NCI-H187 (cell line): ENCODE measurements at places on chromosomes 12 and 14.

- DNase-seq: no peak
Measured at GRCh38 chr14:75247286-75247922, 31.2 kb upstream of the FOS start.

GRCh38 chr14:105069871-105070759 lies 4.9 kb upstream of the GPR132 start:
- DNase-seq: no peak

GRCh38 chr14:72892879-72893635 lies 844 bp downstream of the DPF3 start:
- DNase-seq: no peak

DNA sequence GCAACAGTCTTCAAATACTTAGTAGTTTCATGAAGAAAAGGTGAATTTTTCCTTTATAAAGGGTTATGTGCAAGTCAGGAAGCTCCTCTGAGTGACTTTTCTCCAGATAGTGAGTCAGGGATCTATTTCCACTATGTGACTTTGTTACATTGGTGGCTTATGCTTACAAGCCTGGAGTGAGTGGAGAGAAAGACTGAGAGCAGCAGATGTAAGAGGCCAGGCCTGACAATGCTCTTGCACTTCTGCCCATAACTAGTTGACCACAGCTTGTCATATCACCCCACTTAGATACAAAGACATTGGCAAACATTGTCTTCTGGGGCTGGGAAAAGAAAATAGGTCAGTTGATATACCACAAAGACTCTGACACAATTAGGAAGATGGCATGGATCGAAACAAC lies 236.5 kb downstream of the PDZRN4 start:
- DNase-seq: no peak

DNA sequence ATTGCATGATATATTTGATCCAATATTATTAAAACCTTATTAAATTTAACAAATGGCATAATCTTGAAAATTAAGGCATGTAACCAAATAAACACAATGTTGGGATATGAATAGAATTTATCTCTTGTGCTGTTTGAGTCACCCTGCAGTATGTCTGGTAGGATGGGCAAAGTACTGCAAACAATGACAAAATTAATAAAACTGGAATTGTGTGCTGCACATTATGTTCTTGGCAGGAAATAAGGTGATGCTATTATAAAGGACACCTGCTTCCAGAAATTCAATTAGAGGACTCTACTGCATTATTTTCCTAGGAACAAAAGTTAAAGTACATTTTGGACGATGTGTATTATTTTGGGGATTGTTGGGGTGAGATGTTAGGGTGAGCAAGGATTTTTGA lies 132.7 kb downstream of the PPFIA2 start:
- no peak for DNase-seq

DNA sequence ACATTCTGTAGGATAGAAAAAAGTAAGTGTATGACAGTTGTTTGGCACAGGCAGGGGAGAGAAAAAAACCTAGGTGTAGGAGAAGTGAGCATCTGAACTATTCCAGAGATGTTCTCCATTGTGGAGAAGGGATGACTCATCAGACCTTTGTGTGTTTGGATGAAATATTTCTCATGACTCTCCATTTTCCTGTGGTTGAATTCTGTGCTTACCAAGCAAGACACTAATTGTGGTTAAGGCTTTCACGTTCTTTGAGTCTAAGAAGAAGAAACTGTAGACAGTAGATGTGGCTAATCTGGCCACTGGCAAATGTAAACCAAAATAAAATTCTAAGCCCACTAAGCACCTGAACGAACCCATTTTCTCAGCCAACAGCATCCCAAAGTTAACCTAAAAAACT lies 107.9 kb upstream of the GZMB start:
- no peak for DNase-seq

- no peak for DNase-seq
Measured at GRCh38 chr12:52521568-52522266, 1.5 kb upstream of the KRT5 start.

- DNase-seq: no peak
Measured at GRCh38 chr14:61433169-61433568, 111.8 kb downstream of the PRKCH start.

DNA sequence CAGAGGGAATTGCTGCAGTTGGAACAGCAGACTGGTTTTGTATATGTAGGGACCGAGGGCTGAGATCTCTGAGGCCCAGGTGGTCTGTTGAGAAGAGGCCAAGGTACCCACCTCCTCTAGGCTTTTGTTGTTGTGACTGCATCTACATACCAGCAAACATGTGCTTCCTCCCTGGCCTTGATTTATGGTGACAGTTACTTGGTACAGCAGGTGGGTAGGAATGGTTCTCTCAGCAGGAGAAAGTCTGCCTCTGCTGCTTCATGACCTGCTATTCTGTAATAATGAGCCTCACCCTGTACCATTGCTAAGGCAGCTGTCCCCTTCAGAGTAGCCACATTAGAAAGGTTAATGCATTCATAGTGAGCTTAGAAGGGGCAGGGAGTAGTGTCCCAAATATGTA lies 196.7 kb upstream of the PELI2 start:
- DNase-seq: peak; percentile 37

GRCh38 chr14:77024171-77024691 lies 4.3 kb downstream of the IRF2BPL start:
- peak; percentile 90 for DNase-seq

DNA sequence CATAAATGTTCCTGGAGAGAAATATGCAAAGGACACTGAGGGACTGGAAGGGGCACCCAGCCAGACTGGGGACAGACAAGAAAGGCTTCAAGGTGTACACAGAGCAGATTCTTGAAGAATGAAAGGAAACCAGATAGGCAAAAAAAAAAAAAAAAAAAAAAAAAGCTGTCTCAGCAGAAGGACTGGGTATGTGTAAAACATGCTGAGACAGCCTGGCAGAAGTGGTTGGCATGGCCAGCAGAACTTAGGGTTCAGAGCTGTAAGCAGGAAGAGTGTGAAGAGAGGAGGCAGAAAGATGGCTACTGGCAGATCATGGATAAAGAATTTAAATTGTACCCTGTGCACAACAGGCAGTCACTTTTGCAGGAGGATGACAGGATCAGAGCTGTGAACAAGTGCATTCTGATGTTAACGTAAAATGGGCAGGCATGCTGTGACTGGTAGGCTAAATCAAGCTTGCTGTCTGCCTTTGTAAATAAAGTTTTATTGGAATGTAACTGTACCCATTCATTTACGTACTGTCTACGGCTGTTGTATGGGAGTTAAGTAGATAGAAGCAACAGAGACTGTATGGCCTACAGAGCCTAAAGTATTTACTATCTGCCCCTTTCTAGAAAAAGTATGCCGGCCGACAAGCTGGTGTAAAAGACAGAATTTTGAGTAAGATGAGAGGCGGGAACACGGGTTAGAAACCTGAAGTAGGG lies 42.2 kb downstream of the UBR7 start:
- no peak for DNase-seq

- no peak for DNase-seq
Measured at GRCh38 chr12:65276916-65277530, 1.5 kb upstream of the MSRB3 start.

DNA sequence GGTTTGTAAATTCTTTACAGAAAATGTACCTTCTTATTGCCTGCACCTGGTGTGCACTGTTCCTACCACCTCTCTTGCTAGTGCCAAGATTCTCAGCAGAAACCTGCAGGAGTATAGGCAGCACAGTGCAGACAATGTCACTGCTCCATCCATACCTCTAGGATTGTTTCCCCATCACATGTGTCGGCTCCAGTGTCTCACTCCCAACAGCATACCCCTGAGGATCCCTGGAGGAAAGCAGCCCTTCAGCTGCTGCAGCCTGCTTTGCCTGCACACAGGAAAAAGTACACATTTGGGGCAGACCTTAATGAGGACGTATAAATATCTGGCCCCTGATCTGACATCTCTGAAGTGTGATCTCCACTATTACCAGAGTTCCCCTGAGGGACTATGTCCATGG lies 235.5 kb downstream of the MDGA2 start:
- no peak for DNase-seq

DNA sequence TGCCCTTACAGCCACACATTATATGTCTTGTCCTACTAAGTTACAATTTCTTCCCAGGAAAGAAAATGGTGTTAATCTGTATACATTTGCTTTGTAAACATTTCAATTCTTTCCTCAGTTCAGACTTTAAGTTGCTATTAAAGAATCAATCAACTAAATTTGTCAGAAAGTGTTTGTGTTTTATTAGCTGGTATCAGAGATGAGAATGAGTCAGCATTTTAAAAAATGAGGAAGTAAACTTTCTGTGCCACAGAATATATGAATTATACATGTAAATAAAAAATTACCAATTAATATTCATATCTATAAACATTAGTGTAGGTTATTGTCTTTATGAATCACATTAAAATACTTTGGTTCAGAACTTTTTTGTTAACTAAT lies 82.0 kb downstream of the LMO3 start:
- DNase-seq: no peak

DNA sequence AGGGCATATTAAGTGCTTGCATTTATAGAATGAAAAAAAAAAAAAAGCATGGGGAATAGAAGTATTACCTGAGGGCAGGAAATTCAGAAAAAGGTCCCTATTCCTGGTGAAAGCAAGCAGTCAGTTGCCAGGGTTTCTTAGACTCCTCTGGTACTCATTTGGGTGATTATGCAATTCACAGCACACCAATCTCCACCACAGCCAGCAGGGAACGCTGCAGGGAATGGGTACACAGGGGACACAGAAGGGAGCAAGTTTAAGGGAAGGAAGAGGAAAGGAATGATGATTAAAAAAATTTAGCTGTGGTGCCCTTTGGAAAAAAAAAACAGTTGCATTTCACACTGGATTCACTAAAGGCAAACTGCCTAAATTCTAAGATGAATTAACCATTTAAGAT lies 14.2 kb downstream of the BLTP3B start:
- DNase-seq: no peak

- DNase-seq: no peak
Measured at GRCh38 chr12:67969134-67969802, 20.0 kb upstream of the IFNG-AS1 start.

DNA sequence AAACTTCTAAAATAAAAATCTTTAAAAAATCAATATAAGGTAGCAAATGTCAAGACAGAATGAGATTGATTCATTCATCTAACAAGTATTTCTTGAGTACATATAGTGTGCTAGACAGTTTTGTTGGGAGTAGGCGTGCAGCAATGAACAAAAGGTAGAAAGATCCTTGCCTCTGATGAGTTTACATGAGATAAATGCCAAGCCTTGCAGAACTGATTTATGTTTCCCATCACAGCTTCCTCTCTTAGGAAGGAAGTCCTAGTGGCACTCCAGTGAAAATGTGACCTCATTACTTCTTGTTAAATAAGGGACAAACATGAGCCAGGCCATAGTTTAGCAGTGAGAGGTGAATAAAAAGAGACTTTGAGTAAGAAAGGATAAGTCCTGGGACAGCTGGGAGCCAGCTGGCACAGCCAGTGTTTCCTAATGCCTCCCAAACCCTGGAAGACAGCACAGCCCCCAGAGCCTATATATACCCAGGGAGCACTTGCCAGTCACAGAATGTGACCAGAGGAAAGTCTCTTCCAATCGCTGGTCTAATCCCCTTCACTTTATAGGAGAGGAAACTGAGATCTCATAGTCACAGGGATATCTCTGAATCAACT lies 4.7 kb upstream of the COCH start:
- DNase-seq: no peak

DNA sequence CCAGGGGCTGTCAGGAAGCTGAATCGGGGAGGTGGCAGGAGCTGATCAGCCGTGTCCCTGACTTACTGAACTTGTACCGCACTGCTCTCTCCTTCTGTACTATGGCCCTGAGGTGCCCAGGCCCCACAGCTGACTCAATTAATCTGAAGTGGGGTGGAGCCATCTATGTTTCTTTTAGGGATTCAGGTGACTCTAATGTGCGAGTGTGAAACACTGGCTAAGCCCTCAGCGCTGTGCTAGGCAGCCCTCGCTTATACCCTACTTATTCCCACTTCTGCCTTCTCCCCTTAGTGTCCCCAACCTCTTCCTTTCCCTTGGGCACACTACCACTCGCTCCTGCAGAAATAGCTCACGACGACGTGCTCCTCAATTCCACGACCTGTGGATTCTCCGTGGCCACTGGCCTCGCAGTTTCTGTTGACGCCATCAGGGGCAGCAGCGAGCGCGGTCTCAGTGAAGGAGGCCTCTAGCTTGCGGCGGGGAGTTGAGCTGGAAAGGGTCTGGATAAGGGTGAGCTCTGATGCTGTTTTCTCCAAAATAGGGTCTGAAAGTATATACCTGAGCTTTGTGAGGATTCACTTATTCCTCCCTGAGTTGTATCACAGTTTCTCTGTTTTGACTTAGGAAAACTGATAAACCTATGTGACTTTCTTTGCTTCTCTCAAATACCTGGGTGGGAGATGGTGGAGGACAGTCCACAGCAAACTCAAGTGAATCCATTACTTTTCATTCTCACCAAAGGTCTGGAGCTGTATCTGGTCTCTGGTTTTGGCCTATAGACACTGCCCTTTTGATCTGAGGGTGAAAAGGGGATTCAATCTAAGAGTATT lies 167.6 kb downstream of the SLC41A2 start:
- no peak for DNase-seq

- DNase-seq: no peak
Measured at GRCh38 chr14:21201732-21202462, 46.0 kb upstream of the OR5AU1 start.

GRCh38 chr14:56979936-56980335 lies 169.7 kb upstream of the OTX2 start:
- no peak for DNase-seq

GRCh38 chr12:91964501-91964900 lies 181.1 kb downstream of the BTG1 start:
- no peak for DNase-seq

DNA sequence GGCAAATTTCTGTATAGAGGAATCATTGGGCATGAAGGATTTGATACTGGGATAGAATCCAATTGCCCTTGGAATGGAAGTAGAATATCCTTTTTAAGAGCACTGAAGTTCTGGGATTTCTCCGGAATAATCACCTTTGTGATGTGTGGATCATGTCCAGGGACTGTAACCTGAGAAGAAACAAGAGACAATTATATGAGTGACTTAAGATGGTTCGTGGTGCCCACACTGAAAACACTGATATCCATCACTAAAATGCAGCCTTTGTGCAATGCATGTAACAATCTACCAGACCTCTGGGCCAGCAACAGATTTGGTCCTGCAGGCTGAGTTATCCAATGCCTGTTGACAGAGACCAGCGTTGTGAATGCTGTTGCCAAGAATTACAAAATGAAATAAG lies 48.5 kb downstream of the MDM2 start:
- DNase-seq: no peak

GRCh38 chr14:92563765-92564285 lies 50.2 kb downstream of the RIN3 start:
- DNase-seq: no peak

GRCh38 chr14:73717711-73718417 lies 3.7 kb upstream of the PNMA1 start:
- DNase-seq: no peak

- DNase-seq: no peak
Measured at GRCh38 chr12:53755451-53755891, 3.7 kb upstream of the CISTR start.

DNA sequence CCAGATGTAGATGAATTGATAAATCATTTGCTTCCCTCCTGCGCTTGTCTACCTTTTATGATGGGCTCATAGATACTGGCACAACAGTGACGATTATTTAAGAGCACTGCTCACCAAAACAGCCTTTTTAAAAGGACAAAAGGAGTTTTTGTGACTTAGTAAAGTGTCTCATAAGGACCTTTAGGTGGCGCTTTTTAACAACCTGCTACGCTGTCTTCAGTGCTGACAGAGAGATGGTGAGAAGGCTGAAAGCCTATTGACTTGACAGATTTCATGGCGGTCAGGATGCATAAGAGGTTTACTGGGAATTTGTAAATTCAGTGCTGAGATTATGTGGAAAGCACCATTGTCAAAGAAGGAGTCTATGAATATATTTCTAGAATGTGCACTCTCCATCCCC lies 87.6 kb downstream of the SLC15A5 start:
- DNase-seq: no peak

GRCh38 chr12:52907092-52907810 lies 2.4 kb upstream of the KRT8 start:
- DNase-seq: peak; percentile 37
